CD4-positive, alpha-beta T cell treated with Interleukin-17A for 1 hour (primary cell): ENCODE measurements at places on chromosomes 3 and 15.

DNA sequence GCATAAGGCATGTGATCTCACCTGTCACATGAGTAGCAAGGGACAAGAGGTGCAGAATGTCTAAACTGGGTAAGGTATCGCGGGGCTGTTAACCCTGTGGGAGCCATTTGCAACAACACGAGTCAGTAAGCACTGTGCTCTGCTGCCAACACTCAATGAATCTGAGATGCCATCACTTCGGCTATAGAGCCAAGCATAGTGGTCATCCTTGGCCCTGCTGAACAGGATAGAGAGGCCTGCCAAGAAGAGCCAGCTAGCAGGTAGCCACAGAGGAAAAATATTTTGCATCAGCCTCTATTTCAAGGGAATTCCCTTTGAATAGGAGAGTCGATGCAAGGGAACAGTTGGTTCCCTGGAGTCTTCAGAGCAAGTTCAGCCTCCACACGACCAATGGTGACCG lies 137.8 kb downstream of the NTRK3 start:
- DNase-seq, result no peak

DNA sequence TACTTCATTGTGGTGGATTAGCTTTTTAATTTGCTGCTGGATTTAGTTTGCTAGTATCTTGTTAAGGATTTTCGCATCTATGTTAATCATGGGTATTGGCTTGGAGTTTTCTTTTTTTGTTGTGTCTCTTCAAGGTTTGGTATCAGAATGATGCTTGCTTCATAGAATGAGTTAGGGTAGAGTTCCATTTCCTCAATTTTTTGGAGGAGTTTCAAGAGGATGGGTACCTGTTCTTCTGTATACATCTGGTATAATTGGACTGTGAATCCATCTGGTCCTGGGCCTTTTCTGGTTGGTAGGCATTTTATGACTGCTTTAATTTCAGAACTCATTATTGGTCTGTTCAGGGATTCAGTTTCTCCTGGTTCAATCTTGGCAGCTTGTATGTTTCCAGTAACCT lies 335.6 kb downstream of the EDEM1 start:
- DNase-seq, result no peak

DNA sequence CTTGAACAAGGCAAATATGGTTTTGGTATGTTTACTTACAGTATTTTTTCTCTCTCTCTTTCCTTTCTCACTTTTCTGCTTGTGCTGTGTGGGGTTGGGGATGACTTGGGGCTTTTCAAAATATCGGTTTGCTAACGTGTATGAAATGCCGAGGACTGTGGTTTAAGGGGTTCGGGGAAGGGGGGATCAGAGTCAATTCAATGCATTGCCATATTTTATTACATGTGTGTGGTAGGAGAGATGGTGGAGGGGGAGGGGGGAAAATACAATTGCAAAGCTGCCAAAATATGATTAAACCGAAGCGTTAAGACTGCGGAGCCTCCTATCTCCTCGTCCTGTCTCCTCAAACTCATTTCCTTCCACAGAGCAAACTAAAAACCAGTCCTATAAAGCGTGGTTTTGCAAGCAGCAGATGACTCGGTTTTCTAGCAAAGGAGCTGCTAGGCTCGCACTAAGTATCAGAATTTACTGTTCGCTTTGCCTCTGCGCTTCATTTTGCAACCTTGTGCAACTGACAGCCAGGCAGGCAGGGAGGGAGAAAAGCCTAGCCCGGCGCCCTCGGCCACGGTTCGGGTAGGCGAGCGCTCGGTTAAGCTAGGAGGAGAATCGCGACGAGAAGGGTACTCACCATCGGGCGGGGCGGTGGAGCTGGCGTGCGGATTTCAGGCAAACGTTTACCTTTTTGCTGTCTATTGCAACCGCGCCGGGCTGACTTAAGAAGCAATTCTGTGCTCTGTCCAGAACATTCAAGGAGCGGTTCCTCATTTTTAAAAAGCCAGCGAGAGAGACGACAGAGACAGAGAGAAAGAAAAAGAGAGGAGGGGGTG lies 4.0 kb upstream of the NR2F2 start:
- no peak for DNase-seq

DNA sequence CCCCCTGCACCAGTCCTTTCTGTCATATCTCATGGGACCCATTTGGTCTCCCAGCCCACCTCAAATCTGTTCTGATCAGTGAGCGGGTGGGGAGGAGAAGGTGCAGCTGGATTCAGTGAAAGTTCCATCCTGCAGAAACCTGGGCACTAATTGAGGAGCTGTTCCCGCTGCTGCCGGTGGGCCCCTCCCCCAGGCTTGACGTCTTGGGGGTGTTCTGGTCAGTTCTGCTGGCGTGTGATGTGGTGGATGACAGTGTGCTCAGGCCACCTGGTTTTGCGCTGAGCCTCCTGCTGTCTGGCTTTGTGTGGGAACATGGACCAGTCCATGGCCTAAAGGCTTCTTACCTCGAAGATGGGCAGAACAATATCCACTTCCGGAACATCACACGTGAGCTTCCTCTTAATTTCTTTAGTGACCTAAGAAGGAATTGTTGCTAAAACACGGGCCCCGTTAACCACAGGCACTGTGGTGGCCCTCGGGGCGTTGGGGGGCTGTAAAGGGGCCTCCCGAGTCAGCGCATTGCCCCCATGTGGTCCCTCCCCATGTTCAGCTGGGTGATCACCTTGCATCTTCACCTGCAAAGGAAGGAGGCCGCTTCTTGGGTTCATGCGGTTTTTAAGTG lies 59.7 kb downstream of the RGMA start:
- no peak for DNase-seq

- DNase-seq, result no peak
Observed at GRCh38 chr3:138747225-138747624, 87.5 kb downstream of the PIK3CB start.

DNA sequence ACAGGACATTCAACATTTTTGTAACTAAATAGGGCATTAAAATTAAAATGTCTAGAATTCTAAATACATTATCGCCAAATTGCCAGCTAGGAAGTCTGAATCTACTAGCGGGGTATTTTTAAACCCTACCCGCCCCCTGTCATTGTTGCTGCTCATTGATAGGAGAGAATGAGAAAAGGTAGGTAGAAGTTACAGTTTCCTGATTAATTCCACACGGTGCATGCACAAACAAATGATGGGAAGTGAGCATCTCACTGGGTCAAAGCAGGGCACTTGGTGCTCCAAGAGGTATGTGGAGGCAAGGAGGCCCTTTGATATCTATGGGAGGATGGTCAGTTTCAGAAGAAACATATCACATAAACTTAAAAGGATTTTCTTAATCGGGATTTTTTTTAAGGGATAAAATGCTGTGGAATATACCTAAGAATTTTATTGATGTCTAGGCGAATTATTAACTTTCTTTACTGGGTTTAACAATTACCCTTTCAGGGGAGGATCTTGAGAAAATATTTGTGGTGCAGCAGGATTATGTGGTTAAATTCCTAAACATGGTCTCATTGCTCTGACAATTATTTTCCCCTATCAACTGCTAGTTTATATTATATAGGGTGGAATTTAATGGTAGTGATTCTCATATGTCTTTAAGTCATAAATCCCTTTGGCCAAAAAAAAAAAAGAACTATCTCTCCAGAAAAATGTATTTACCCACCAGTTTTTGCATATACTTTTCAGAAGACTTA lies 236.0 kb upstream of the GOLGA6L4 start:
- no peak for DNase-seq

GRCh38 chr15:72516777-72517176 lies 42.6 kb downstream of the ARIH1 start:
- no peak for DNase-seq

- DNase-seq, result no peak
Observed at GRCh38 chr3:14200841-14201240, 22.2 kb downstream of the LSM3 start.

GRCh38 chr15:51629612-51630011 lies 7.0 kb upstream of the DMXL2 start:
- DNase-seq, result peak; percentile 29

GRCh38 chr3:71494212-71494611 lies 89.3 kb downstream of the FOXP1 start:
- no peak for DNase-seq

- no peak for DNase-seq
Observed at GRCh38 chr15:70701891-70702568, 61.3 kb downstream of the UACA start.

DNA sequence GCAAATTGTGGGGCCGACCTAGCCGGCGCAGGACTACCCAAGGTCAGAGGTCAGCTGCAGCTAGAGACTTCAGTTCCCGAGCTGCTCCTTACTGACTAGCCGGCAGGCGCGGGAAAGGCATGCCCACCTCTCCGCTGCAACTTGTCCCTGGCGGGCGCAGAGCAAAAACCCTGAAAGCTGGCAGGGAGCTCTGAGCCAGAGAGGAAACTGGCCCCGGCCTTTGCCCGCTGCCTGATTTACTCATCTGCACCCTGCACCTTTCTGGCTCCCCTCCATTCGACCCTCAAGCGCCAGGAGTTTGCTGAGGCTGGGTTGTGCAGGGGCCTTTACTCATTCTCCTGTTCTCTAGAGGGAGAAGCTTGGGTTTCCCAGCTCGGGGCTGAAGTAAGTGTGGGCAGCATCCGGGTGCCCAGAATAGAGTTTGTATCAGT lies 1.5 kb downstream of the ZIC4 start:
- DNase-seq, result no peak

GRCh38 chr15:68789534-68790241 lies 31.0 kb downstream of the ANP32A start:
- DNase-seq, result no peak

GRCh38 chr3:62602987-62603386 lies 229.6 kb upstream of the FEZF2 start:
- DNase-seq, result no peak
